T-cell (primary cell): ENCODE measurements at places on chromosomes 13 and 19. TPM values are rescaled to one million over a fixed set of nuclear protein-coding genes. Genes with fewer than 3 reads are reported as not detected.

DNA sequence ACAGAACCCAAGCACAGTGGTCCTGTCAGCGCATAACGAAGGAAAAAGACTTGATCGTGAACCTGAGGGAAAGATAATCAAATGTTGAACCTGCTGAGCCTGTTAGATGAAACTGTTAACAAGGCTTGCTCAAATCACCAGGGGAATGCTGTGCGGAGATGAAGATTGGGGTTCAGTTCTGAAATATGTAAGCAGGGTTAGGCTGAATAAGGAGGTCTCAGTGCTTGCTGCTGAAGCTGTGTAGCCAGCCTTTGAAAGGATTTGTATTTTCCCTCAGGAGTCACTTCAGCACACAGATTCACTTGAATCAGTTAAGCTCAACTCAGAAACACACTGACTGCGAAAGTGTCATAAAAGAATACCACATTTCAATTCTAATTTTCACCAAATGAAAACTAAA is 793.5 kb downstream of the OLFM4 start:
- no peak for DNase-seq

DNA sequence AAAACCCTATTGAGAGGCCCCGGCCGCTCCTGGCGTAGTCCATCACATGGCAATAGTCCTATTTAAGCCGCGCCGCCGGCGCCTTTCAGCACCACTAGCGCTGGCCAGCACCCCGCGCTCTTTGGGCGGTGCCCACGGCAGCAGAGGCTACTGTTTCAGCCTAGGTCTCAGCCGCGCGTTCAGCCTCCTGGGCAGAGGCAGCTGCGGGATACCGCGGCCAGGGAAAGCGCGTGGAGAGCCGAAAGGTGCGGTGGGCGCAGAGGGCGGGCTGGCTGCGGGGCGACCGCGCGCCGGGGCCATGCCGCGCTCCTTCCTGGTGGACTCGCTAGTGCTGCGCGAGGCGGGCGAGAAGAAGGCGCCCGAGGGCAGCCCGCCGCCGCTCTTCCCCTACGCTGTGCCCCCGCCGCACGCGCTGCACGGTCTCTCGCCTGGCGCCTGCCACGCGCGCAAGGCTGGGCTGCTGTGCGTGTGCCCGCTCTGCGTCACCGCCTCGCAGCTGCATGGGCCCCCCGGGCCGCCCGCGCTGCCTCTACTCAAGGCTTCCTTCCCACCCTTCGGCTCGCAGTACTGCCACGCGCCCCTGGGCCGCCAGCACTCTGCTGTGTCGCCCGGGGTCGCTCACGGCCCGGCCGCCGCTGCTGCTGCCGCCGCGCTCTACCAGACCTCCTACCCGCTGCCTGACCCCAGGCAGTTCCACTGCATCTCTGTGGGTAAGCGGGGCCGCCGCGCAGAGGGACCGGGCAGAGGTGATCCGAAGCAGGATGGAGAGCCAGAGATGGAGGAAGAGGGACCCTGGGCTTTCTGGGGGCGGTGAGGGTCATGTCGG is at the start of gene GSX1:
TSS of gene GSX1 (plus strand) at position 91 of the 826 bp plus-strand sequence. CDS start at position 299, 208 bp downstream.
- DNase-seq = peak; percentile 37

GRCh38 chr13:41345165-41345913 is 34.3 kb downstream of the NAA16 start:
- DNase-seq = no peak

The IRF3 gene
- total RNA-seq = 191 TPM
